CD8-positive, alpha-beta memory T cell (primary cell): ENCODE measurements at places on chromosomes 16 and 17. TPM values are rescaled to one million over a fixed set of nuclear protein-coding genes. Genes with fewer than 3 reads are reported as not detected.

ABCA10 gene
- total RNA-seq = 0.46 TPM

DNA sequence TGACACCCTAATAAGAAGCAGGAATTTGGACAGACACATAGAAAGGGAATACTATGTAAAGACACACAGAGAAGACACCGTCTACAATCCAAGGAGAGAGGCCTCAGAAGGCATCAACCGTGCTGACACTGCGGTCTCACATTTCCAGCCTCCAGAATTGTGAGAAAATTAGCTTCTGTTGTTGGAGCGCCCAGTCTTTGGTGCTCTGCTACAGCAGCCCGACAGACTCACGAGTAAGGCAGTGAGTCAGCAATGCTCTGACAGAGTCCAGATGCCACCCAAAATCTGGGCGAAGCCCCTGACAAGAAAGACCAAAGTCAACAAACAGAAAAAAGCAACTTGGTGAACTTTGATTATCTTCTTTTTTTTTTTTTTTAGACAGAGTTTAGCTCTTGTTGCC, 32.5 kb upstream of the RAI1 start:
- no peak for DNase-seq
- no peaks in the 10 kb centered on the region for H3K36me3 ChIP-seq
- no peaks in the 10 kb centered on the region for H3K27me3 ChIP-seq
- no peak overlapping the region for H3K4me3 ChIP-seq
- H3K27ac ChIP-seq = no peak overlapping the region

COPZ2 gene
- 8.3 TPM for total RNA-seq

GP1BA gene
- total RNA-seq = not detected

DNA sequence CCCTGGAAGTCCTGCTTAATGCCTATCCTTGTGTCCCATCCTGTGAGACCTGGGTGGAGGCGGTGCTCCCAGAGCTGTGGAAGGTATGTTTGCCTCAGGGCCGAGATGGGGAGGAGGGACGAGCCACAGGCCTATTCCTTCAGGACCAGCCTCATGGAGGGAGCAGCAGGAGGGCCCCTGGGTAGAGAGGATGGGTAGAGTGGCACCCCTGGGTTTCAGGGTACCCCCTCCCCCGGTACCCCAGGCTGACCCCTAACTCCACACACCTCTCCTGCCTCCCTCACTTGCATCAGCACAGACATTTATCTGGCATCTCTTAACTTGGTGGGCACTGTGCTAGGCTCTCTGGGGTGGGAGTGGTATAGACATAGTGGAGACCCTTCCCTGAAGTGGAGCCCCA, 7.1 kb downstream of the ASB16 start:
- no peak overlapping the region for H3K27ac ChIP-seq
- DNase-seq = no peak
- no peak overlapping the region for H3K4me3 ChIP-seq
- H3K36me3 ChIP-seq = peaks cover 11% of the 10 kb centered on the region
- no peaks in the 10 kb centered on the region for H3K4me1 ChIP-seq
- no peaks in the 10 kb centered on the region for H3K27me3 ChIP-seq

RNF157 gene
- 13.9 TPM for total RNA-seq

DNA sequence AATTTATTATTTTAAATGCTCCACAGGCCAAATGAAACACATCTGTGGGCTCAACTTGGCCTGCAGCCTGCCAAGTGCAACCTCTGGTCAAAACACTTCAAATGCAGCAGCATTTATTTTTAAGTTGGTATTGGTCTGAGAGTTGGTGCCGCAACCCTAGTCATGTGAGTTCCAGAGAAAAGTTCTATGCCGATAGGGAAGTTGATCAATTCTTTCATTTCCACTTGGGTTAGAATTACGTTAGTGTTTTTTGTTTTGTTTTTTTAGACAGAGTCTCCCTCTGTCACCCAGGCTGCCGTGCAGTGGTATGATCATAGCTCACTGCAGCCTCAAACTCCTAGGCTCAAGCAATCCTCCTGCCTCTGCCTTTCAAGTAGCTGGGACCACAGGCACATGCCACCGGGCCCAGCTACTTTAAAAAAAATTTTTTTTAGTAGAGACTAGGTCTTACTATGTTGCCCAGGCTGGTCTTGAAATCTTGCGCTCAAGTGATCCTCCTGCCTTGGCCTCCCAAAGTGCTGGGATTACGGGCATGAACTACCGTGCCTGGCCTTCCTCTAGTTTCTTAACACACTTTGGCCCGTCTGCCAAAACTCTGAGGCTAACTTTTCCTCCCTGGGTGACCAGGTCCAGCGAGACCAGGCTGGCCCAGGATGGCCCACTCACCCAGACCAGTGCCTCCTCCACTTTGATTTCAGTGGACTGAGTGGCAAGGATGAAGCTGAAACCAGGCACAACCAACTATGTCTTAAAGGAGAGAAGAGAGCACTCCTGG, 221.1 kb downstream of the MRTFB start:
- DNase-seq = no peak
- H3K4me3 ChIP-seq = no peak overlapping the region
- no peaks in the 10 kb centered on the region for H3K36me3 ChIP-seq
- no peaks in the 10 kb centered on the region for H3K27me3 ChIP-seq

GRCh38 chr17:63993368-63993985, 4.7 kb upstream of the PRR29 start:
- H3K27ac ChIP-seq = no peak overlapping the region
- peak; percentile 36 for DNase-seq
- H3K27me3 ChIP-seq = no peaks in the 10 kb centered on the region
- H3K36me3 ChIP-seq = no peaks in the 10 kb centered on the region
- H3K4me3 ChIP-seq = no peak overlapping the region

PRR11 gene
- 36.3 TPM for total RNA-seq

GRCh38 chr17:61097781-61098180, 301.9 kb upstream of the TBX2 start:
- no peak for DNase-seq
- no peaks in the 10 kb centered on the region for H3K27me3 ChIP-seq
- H3K4me3 ChIP-seq = no peak overlapping the region

NPIPA7 gene
- 11.1 TPM for total RNA-seq

CTRB1 gene
- total RNA-seq = not detected

- H3K27ac ChIP-seq = no peak overlapping the region
- no peaks in the 10 kb centered on the region for H3K27me3 ChIP-seq
- H3K4me1 ChIP-seq = no peaks in the 10 kb centered on the region
Observed at GRCh38 chr17:14744761-14745473, 444.0 kb downstream of the HS3ST3B1 start.

PTGES3L gene
- 0.55 TPM for total RNA-seq

DNA sequence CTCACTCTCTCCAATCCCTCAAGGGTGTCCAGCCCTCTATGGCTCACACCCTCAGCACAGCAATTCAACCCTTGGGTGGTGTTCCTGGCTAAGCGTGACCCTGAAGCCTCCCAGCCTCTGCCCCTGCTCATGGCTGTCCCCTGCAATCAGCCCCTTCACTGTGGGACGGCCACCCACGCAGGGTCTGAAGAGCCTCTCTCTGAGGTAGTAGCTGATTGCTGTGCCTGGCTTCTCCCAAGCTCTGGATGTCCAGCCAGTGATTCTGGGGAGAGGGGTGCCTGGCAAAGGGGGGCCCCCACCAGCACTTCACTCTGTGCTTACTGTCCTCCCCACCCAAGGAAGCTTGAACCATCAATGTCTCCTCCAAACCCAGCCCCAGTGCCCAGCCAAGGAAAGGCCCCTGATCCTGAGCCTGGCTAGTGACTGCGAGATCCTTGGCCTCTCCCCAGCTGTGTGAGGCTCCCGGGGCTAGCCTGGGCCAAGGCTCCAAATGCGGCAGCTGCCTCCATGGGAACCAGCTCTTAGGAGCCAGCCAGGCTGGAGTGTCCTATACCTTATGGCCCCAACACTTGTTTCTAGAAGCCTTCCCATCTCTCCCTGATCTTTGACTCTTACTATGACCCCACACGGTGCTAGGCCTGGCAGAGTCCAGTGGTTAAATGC, 9.9 kb downstream of the MTSS2 start:
- H3K27ac ChIP-seq = no peak overlapping the region
- H3K4me1 ChIP-seq = no peaks in the 10 kb centered on the region
- H3K36me3 ChIP-seq = no peaks in the 10 kb centered on the region
- H3K4me3 ChIP-seq = no peak overlapping the region
- H3K27me3 ChIP-seq = no peaks in the 10 kb centered on the region
- DNase-seq = no peak

DNA sequence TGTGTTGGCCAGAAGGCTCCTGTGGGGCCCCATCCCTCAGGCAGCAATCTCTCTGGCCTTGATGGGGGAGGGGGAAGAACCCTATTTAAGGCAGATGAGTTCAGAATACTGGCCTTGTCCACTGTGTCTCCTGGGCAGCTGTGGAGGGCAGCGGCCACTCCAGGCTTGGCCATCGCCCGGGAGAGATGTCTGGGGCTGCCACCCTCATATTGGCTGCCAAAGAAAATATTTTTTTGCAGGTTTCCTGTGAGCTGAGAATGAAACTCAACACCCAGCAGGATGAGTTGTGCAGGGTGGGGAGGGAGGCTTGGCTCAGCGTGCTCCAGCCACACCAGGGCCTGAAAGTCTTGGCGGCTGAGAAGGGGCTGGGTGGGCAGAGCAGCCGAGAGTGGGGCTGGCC, 14.4 kb upstream of the TIMP2 start:
- H3K4me3 ChIP-seq = no peak overlapping the region
- no peaks in the 10 kb centered on the region for H3K27me3 ChIP-seq
- H3K4me1 ChIP-seq = no peaks in the 10 kb centered on the region
- H3K27ac ChIP-seq = no peak overlapping the region
- no peaks in the 10 kb centered on the region for H3K36me3 ChIP-seq

DNA sequence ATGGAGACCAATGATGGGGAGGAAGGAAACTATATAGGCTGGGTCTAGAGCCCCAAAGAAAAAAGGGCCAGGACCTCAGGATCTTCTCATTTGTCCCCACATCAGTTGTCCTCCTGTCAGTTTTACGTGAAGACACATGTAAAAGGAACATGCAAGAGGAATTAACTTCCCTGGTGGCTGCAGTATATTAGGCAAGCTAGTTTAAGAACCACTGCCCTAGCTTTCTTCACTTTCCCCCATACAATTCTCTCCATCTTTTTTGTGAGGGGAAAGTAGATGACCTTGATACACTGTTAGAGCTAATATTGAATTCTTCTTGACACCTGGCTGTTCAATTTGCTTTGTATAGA, 2.3 kb downstream of the MAP3K3 start:
- H3K4me1 ChIP-seq = peaks cover 38% of the 10 kb centered on the region
- no peaks in the 10 kb centered on the region for H3K27me3 ChIP-seq
- no peak overlapping the region for H3K27ac ChIP-seq
- H3K36me3 ChIP-seq = no peaks in the 10 kb centered on the region
- no peak for DNase-seq

DNA sequence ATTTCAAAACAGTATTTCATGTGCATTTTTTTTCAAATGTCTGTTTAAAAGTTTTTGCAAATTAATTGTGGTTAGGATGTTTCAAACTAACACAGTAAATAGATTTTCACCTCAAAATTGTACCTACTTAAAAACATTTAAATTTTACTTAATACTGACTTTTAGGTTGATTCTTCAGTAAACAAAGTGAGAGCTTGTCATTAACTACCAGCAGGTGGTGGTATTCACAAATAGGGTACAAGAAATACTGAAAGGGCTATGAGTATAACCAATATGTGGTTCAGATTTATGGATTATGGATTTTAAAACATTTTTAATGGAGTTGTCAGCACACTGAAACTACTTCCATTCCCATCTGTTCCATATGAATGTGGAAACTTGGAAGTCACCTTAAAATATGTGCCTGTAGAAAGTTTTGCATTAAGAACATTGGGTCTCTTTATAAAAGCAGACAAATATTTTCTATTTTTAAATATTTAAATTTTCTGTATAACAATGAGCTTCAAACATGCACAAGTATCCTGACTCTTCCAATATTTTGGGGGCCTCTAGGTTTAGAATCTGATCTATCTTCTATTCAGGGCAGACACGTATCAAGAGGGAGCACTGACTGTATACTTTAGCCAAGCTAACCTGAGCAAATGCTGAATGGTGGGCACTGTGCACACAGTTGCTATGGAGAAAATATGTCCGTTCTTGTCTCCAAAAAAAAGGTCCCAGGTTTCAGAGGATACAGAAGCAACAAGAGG, 155.6 kb downstream of the SNX11 start:
- H3K27ac ChIP-seq = no peak overlapping the region
- H3K4me3 ChIP-seq = no peak overlapping the region
- DNase-seq = no peak
- H3K27me3 ChIP-seq = no peaks in the 10 kb centered on the region
- peaks cover 10% of the 10 kb centered on the region for H3K36me3 ChIP-seq

DNA sequence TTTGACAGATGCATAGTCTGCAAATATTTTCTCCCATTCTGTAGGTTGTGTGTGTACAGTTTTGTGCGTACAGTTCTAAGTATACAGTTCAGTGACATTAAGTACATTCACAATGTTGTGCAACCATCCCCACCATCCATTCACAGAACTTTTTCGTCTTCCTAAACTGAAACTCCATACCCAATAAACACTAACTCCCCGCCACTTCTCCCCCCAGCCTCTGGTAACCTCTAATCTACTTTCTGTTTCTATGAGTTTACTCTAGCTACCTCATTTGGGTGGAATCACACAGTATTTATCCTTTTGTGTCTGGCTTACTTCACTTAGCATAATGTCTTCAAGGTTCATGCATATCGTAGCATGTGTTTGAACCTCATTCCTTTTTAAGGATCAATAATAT, 14.3 kb downstream of the PIK3R5 start:
- no peak overlapping the region for H3K4me3 ChIP-seq
- H3K36me3 ChIP-seq = peaks cover under 1% of the 10 kb centered on the region
- no peak overlapping the region for H3K27ac ChIP-seq
- no peaks in the 10 kb centered on the region for H3K27me3 ChIP-seq
- no peak for DNase-seq

ABCC11 gene
- total RNA-seq = 0.22 TPM

- H3K27me3 ChIP-seq = peaks cover 23% of the 10 kb centered on the region
- DNase-seq = no peak
- peak within 1 kb of the TSS; percentile 47 for H3K4me3 ChIP-seq
- no peak within 1 kb of the TSS for H3K27ac ChIP-seq
- H3K36me3 ChIP-seq = no peaks in the 10 kb centered on the region
Observed at GRCh38 chr16:56589141-56590039, at the start of gene MT3. MT3 (plus strand) TSS chr16:56589528; CDS start chr16:56589591, 63 bp downstream.

HBA1 gene
- not detected for total RNA-seq

DNA sequence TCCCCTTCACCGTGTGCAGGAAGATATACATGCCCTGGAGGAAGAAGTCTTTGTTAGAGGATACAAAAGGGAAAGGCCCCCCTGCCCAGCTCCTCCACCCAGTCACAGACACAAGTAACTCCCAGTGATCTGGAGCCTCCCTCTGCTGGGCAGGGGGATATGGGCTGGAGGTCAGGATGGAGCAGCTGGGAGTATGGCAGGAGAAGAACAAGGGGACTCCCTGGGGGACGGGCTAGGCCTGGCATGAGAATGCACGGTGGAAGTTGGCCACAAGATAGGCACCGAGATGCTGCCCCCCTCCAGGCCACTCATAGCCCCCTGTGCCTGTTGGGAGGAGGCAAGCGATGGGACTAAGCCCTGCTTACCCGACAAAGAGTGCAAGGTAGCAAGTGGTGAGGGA, 4.2 kb downstream of the ORMDL3 start:
- no peak overlapping the region for H3K27ac ChIP-seq
- no peak for DNase-seq
- no peaks in the 10 kb centered on the region for H3K27me3 ChIP-seq
- no peak overlapping the region for H3K4me3 ChIP-seq
- H3K4me1 ChIP-seq = peaks cover 78% of the 10 kb centered on the region
- H3K36me3 ChIP-seq = peaks cover 29% of the 10 kb centered on the region

GRCh38 chr16:48734220-48734619, 124.2 kb upstream of the N4BP1 start:
- no peaks in the 10 kb centered on the region for H3K36me3 ChIP-seq
- H3K27ac ChIP-seq = no peak overlapping the region

- no peaks in the 10 kb centered on the region for H3K27me3 ChIP-seq
- H3K36me3 ChIP-seq = no peaks in the 10 kb centered on the region
- H3K4me1 ChIP-seq = no peaks in the 10 kb centered on the region
- no peak overlapping the region for H3K27ac ChIP-seq
- no peak for DNase-seq
Observed at GRCh38 chr17:77033892-77034404, 106.8 kb upstream of the SEC14L1 start.
